Eye (tissue), 1 donor: ENCODE measurements at places on chromosomes 11 and 22.
A peak's percentile ranks its signal among the peaks of the same experiment; 100 is the strongest.

- no peak for DNase-seq
These were observed 110.7 kb downstream of the EHF start for GRCh38 chr11:34731603-34732002.

- no peak for DNase-seq
These were observed 63.6 kb downstream of the CD82 start for GRCh38 chr11:44628730-44629700.

- no peak for DNase-seq
These were observed 864.5 kb downstream of the NTM start for GRCh38 chr11:132234878-132235277.

DNA sequence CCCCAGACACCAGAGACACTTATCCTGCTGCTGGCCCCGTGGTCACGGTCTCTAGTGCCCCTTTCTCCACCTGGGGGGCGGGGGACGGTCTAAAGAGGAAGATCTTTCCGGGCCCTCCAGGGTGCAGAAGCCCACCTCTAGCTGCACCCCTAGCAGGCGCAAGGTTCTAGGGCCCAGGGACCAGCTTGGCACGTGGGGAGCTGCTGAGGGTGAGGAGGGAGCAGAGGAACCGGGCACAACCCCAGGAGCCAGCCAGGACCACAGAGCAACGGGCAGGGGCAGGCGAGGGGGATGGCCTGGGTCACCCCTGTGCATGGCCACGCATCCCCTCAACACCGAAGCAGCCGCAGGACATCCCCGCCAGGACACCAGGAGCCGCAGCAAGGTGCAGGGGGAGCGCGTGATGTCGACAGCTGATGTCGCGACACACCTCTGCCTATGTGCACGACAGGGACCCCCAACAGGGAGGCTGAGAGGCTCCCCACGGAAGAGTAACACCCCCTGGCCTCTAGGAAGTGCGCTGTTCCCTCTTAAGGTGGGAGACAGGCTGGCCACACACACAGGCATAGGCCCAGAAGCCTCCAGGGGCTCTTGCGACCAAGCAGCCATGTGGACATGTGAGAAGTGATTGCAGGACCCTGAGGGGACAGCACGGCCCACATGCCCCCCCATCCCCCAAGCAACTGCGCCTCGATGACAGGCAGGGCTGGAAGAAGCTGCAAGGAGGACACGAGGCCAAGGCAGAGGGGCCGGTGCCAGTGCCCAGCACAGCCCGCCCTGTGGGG, 5.1 kb downstream of the LRFN4 start:
- DNase-seq, result no peak

DNA sequence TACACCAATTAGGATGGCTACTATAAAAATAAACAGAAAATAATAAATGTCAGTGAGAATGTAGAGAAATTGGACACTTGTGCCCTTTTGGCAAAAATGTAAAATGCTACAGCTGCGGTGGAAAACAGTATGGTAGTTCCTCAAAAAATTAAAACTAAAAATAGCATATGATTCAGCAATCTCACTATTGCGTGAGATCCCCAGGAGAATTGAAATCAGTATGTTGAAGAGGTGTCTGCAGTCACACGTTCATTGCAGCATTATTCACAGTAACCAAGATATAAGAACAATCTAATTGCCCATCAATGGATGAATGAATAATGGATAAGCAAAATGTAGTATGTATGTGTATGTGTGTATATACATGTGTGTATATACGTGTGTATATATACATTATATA, 6.8 kb downstream of the OR52N2 start:
- no peak for DNase-seq

DNA sequence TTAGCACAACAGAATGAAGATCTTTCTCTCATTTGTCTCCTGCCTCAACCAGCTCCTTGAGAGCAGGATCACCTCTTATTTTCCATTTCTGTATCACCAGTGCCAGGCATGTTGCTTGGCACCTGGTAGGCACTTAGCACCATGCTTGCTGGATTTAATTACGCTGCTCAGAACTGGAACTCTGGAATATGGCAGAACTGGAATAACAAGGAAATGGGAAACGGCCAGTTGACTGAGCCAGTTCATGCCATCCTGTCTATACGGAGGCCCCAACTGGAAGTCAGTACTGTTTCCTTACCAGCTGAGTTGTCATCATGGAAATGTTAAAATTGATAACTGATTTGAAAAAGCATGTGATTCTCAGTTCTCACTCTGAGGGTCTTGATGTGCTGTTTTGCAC, 69.5 kb upstream of the YWHAH start:
- no peak for DNase-seq

DNA sequence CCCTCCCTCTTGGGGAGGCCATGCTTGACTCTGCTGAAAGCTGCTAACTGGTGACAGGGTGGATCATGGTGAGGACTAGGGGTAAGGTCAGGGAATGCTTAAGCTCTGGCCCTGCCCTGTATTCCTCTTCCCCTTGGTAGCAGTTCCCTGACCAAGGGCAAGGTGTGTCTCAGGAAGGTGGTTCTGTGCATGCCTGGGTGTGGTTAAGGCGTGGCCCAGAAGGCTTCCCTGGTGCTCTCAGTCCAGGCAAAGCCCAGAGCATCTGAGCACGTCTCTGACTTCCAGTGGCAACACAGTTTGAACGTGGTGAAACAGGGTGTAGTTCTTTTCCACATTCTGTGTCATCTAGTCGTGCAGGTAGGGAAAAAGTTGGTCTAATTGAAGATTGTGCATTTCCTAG, 53.1 kb upstream of the HORMAD2 start:
- no peak for DNase-seq

DNA sequence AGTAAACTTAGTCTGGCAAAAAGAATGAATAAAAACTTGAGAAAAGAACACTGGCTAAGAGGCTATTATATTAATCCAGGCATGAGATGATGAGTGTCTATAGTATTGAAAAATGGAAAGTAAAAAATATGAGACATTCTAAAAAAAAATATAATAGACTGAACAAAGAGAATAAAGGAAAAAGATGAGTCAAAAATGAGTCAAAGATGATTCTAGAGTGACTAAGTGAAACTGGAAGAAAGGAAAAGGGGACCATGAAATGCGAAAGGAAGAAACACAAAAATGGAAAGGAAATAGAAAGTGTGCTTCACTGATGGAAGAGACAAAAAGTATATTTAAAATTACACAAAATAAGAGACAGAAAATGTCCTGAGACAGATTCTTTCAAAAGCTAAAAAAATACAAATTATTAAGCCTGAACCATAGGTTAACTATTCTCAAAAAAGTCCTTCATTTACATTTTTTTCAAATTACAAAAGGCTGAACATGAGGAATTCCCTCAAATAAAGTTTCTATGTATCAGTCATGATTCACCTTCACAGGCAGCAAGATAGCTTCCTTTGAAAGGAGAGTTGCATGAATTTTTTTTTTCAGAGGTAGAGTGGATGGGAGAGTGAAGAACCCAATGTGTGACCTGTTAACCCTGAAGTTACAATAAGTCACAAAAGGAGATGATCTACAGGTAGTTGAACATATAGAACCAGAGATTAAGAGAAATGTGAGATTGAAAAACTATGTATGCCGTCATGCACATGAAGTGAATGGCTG, 75.2 kb downstream of the EIF3M start:
- DNase-seq, result no peak

DNA sequence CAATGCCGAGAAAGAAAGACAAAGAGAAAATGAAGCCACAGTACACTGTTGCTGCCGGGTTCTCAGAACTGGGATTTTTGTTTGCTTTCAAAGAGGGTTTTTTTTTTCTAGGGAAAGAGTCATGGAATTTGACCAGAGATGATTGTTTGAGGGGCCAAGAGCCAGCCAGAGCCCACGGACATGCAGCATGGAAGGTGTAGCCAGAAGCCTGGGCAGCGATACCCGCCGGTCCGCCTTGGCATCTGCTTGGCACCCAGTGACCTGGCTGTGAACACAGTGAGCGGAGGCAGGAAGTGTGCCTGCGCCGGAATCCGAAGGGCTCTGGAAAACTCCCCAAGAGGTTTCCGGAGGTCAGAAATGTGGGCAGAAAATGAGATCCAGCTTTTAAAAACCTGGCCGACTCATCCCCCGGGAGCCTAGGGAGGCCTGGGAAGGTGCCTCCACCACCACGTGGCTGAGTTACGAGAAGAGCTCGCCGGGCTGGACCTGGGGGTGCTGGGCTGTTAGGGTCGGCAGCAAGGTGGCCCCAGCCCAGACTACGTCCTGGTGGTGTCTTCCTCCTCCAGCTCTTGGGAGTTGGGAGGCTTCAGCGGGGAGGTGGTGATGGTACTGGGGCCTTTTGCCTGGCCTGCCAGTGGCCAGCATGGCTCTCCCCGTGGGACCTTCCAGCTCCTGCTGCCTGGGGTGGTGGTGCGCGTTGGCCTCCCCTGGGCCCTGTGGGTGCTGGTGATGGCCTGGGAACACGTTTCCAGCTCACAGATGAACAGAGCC, 61.6 kb upstream of the PPARA start:
- DNase-seq, result no peak

GRCh38 chr11:12362857-12363256, 14.5 kb upstream of the PARVA start:
- DNase-seq, result no peak

GRCh38 chr11:79237703-79238102, 203.1 kb downstream of the TENM4 start:
- DNase-seq, result peak; percentile 76

DNA sequence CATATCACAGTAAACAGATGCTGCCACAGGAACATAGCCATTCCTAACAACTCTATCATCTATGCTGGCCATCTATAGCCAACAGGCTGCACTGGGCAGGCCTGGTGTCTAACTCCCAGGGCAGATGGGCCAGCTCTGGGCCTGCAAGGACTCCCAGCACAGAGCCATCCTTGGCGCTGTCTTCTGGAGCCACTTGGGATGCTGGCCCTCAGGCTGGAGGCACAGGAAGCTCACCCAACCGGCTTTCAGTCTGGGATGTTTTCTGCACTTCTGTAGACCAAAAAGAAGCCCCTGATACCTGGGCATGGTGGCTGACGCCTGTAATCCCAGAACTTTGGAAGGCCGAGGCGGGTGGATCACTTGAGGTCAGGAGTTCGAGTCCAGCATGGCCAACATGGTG, 40.8 kb upstream of the WNT11 start:
- DNase-seq, result no peak

GRCh38 chr11:108963118-108963517, 298.2 kb downstream of the DDX10 start:
- no peak for DNase-seq

- no peak for DNase-seq
These were observed 16.6 kb upstream of the MS4A6E start for GRCh38 chr11:60310407-60310998.

DNA sequence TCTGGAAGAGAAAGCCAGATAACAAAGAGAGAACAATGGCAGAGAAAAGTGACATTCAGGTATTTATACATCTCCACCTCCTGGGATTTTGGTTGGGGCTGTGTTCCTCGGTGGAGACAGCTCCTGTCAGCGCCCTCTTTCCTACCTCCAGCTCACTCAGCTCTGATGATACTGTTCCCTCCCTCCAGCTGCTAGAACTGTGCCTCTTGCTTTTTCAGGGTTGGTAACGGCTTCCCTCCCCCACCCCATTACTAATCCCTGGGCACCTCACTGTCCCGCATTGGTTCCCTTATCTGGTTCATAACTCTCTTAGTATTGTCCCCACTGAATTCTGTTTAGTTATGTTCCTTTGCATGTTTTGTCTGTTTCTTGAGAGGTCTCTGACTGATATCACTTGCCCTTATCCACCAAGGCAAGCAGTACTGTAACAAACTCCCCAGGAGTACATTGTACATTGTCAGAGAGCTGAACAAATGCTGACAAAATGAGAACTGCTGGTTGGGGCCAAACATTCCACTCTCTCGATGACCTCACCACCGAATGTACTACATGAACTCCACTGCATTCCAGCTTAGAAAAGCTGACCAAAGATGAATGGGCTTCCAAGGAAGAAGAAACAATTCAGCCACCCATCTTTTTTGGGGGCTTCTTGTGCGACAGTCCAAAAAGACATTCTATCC, 5.7 kb upstream of the FBXO3 start:
- DNase-seq, result peak; percentile 56

DNA sequence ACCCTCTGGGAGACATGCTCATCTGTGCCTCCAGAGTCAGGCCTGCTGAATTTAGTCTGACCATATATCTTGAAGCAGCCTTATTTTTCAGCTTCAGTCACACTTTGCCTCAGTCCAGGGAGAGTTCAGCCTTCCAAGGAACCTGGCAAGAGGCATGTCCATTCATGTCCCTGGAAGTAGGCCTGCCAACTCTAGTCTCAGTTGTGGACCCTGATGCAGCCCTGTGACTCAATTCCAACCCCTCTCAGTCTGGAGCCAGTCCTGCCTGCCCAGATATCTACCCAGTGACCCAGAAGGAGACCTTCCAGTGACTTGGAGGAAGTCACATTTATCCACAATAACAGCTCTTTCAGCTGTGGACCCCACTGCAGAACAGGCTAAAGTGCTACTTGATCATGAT, 566.6 kb downstream of the TMEM135 start:
- no peak for DNase-seq

- no peak for DNase-seq
These were observed 78.8 kb downstream of the DDIAS start for GRCh38 chr11:82980292-82980691.

DNA sequence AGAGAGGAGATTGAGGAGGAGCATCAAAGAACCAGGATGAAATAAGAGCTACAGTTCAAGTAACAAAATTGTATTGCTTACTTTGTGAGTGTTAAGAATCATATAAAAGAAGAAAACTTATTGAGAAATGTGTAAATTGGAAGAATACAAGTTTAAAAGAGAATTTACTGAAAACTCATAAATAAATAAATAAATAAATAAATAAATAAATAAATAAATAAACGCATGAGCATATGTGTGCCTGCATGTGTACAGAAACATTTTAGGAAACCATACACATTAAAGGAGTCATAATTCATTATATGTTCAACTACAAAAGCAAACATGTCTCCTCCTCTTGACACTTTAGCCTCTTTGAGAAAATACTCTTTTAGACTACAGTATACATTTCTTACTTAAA, 42.6 kb downstream of the CNTN5 start:
- DNase-seq, result no peak

DNA sequence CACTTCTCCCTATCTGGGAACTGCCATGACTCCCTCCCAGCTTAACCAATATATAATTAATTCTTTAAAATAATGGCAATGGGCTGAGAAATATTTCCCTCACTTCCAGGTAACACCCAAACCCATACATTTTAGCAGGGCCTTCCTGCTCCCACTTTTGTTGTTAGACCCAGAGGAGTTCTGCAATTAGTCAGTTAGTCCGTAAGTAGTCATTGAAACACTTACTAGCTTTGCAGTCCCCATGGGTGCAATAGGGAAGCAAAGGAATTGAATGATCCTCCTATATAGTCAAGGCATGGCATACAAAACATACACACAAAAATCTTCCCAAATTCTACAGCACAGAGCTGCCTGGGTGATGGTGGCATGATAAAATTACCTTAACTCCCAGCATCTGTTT, 254.0 kb upstream of the TBCEL start:
- DNase-seq, result no peak

GRCh38 chr11:63791495-63792167, 21.6 kb upstream of the SPINDOC start:
- DNase-seq, result no peak

DNA sequence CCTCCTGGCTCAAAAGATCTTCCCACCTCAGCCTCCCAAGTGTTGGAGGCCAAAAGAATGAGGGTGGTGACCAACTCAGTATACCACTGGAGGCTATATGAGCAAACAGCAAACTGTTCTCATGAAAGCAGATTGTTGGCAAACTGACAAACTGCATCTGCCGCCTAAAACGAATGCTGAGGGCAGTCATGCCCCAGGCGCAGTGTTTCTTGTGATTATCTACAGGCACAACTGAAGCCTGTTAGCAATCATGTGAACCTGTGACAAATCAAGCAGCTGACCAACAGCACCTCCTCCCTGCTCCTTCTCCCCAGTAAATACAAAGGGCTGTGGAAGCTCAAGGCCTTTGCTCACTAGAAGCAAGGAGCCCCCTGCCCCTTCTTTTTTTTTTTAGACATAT, 47.8 kb downstream of the BTBD10 start:
- DNase-seq, result no peak
